ENCODE measurements at places on chromosomes 5 and 9.

DNA sequence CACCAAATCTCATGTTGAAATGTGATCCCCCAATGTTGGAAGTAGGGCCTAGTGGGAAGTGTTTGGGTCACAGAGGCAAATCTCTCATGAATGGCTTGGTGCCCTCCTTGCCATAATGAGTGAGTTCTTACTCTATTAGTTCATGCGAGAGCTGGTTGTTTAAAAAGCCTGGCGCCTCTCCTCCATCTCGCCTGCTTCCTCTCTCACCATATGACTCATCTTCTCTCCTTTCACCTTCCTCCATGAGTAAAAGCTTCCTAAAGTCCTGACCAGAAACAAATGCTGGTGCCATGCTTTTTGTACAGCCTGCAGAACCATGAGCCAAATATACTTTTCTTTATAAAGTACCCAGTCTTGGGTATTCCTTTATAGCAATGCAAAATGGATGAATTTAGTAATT lies 20.9 kb upstream of the ARHGAP26 start:
- no peak for DNase-seq

GRCh38 chr5:119016125-119016774 lies 27.9 kb upstream of the DTWD2 start:
- no peak for DNase-seq

GRCh38 chr5:37197340-37198050 lies 51.7 kb downstream of the CPLANE1 start:
- no peak for DNase-seq

- no peak for DNase-seq
These were observed 326.6 kb downstream of the ARL15 start for GRCh38 chr5:53983568-53984460.

DNA sequence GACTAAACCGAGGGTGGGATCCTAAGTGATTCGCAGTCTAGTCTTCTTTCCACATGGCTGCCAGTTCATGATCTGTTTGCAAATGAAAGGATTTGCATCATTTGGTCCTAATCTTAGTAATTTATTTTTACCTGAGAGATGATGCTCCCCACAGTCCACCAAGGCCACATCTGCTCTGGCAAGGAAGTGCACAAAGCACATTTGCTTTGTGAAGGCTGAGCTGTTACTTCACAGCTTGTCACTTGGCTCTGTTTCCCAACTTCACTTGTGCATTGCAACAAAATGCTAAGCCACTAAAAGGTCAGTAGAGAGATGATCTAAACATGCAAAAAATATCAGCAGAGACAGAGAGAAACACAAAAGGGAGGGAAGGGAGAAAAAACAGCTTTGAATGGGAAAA lies 128.5 kb upstream of the VLDLR start:
- DNase-seq = no peak

DNA sequence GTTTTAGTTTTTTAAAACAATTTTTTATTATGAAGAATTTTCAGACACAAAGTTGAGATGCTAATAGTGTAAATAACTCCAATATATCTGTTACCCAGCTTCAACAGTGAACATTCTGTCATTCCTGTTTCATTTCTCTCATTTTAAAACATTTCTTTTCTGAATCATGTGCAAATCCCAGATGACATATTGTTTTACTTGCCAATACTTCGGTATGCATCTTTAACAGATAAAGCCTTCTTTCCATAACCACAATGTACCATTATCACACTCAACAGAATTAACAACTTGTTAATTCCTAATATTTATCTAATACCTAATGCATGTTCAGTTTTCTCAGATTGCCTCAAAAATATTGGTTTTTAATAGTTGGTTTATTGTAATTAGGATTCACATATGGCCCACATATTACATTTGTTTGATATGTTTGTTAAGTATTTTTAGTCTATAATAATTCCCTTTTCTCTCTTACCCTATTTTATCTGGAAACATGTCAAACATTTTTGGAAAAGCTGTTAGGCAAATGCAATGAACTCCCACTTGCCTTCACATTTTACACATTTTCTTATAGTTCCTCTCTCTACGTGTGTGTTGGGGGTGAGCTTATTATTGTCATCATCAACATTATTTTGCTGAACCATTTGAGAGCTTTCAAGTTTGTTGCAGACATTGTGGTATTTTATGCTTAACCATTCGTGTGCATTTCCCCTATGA lies 58.7 kb upstream of the ANKRD55 start:
- no peak for DNase-seq

DNA sequence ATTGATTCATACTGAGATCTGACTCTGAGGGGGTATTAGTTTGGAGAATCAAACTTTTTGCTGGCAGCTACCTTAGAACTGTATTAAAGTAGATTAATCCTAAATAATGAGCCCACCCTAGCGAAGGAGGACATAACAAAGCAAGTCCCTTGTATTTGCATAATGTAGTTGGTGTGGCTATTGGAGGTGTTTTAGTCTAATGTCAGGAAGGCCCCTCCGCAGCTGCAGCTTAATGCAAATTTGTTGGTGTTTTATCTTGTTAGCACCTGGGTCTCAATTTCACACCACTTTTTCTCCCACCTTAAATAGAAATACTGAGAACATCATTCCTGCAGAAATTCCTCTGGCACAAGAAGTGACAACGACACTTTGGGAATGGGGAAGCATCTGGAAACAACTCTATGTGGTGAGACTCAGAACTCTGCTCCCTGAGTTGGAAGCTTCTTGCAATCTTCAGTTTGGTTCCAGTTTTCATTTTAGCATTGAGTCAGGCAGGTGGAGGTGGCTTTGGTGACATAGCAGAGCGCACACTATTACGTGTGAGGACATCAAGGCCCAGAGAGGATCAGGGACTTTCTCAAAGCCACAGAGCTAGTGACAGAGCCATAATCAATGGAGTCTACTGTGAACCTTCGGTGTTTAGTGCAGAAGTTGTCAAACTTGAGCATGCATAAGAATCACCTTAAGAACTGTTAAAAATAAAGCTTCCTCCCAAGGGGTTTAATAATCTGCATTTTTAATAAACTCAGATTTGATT lies 33.9 kb downstream of the DOCK2 start:
- no peak for DNase-seq

GRCh38 chr9:32844259-32844658 lies 60.9 kb downstream of the TMEM215 start:
- DNase-seq = no peak
